ENCODE measurements at places on chromosomes 3 and 15.

DNA sequence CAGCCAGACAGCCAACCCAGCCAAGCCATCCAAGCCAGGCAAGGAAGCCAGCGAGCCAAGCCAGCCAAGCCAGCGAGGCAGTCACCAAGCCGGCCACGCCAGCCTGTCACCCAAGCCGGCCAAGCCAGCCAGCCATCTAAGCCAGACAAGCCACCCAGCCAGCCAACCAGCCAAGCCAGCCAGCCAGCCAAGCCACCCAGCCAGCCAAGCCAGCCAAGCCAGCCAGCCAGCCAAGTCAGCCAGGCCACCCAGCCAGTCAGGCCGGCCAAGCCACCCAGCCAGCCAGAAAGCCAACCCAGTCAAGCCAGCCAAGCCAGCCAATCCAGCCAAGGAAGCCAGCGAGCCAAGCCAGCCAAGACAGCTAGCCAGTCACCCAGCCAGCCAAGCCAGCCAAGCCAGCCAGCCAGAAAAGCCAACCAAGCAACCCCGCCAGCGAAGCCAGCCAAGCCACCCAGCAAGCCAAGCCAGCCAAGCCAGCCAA lies 201.2 kb downstream of the GOLGA6L6 start:
- DNase-seq = no peak

DNA sequence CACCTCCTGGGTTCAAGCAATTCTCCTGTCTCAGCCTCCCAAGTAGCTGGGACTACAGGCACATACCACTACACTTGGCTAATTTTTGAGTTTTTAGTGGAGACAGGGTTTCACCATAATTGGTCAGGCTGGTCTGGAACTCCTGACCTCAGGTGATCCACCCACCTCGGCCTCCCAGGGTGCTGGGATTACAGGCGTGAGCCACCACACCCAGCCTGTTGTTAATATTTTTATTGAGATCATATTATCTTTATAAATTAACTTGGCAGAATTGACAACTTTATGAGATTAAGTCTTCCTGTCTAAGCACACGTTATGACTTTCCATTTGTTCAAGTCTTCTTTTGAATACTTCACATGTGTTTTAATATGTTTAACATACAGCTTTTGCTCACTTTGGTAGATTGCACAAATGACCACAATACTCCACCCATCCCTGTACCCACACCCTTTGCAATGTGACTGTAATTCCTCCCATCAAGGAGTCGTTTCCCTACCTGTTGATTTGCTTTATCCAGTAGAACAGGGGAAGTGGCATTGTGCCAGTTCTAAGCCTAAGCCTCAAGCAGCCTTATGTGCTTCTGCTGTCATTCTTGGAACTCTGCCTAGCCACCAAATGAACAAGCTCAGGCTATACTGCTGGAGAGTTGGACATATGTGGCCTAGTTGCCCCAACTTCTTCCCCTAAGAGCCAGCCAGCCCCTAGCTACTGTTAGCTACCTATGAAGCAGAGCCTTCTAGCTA lies 8.2 kb downstream of the XYLB start:
- no peak for DNase-seq

DNA sequence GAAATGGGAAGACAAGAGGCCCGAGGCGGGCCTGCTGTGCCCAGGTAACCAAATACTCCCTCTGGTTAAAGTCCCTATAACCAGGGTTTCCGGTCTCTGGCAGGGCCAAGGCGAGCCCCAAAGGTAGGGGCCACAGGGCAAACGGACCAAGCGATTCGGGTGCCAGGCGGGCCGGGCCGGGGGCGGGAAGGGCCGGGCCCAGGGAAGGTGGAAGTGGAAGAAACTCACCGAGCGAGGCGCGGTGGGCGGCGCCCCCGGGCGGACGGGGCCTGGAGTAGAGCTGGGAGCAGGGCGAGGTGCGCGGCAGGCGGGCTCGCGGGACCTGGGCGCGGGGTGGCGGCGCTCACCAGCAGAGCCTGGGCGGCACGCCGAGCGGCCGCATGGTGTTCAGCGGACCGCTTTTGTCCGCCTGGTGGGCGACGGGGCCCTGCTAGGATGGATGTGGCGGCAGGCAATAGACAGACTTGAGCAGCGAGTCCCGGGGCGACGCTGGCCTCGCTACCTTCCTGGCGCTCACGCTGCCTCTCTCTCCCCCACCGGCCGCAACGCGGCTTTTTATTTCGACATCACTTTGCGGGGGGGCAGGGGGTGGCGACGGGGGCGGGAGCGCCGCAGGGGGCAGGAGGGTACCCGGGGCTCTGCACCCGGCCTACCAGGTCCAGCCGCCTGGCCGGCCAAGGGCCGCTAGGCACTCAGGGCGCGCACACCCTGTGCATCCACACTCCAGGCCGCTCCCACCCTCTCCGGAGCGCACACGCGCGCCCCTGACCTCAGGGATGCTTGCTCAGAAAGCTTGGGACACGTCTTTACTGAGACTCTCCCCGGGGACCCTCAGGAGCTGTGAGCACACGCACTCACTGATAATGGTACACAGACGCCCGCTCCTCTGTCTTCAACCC lies at the start of gene GATA2:
Gene GATA2, minus strand, starts transcription at position 531 of the 899 bp plus-strand sequence. CDS start 6,170 bp downstream, outside the sequence.
- peak; percentile 28 for DNase-seq

GRCh38 chr3:128572644-128573105 lies 77.9 kb downstream of the RPN1 start:
- DNase-seq = no peak

- DNase-seq = no peak
These were observed 964 bp downstream of the SLC25A20 start for GRCh38 chr3:48897460-48898376.

GRCh38 chr3:176935194-176935888 lies 261.9 kb downstream of the TBL1XR1 start:
- no peak for DNase-seq

DNA sequence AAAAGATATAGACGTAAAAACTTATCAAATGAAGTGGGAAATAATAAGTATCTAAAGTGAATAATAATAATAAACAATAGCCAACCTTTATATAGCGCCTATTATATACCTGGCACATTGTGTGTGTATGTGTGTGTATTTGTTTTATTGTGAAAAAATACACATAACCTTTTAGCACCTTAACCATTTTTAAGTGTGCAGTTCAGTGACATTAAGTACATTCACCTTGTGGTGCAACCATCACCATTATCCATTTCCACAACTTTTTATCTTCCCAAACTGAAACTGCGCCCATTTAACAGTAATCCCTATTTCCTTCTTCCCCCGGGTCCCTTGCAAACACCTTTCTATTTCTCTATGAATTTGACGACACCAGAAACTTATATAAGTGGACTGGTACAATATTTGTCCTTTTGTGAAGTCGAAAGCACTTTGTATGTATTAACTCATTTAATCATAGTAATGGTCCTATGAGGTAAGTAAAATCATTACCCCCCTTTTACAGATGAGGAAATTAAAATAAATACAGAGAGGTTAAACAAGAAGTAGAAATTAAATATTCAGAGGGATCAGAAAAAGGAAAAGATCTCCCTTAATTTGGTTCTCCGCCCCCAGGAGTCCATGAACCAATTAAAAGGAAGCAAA lies 33.5 kb downstream of the GJD2 start:
- DNase-seq = no peak

DNA sequence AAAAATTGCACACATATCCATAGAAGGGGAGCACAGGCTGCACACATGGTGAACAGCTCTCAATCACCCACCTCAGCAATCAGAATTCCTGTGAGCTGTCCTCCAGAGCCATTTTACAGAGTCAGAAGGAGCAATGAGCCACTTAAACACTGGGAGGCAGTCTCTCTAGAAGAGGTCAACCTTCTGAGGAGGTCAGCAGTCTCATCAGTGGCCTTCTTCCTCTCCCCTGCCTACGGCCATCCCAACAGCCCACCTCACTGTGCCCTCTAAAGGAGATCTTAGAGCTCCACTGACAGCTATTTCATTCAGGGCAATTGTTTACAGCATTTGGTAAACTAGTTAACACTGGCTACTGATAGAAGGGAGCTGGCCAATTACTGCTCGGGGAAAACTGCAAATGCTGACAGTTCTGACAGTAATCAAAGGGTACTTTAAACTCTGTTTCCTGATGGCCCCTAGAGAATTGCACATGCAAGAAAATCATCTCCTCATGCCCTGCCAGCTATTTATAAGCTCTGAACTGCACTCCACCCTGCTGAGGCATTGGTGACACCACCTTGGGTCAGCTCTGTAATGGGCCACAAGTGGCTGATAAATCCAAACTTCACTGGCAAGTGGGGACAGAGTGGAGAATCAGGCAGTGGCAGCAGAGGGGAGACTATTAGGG lies 42.1 kb upstream of the TSPAN3 start:
- no peak for DNase-seq

GRCh38 chr15:79872358-79873017 lies 24.3 kb downstream of the MTHFS start:
- DNase-seq = no peak

GRCh38 chr15:69930754-69931153 lies 167.0 kb downstream of the TLE3 start:
- DNase-seq = no peak

- no peak for DNase-seq
These were observed 721.9 kb downstream of the OTOL1 start for GRCh38 chr3:162218479-162218878.

DNA sequence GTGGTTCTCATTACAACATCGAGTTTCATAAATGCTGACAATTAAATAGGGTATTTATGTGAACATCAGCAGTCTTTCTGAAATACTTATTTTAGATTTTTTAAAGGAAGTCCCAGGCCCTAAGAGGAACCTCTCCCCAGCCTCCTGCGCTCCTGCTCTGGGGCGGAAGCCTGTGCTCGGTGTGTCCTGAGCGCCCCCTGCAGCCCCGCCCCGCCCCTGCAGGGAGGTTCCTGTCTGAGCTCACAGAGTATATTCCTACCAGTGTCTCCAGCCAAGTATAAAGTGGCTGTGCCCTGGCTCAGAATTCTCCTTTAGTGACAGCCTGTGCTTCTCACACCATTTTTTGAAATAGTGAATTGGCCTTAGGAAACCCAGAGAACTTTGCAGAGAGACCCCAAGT lies 567.9 kb downstream of the GOLGA6L6 start:
- no peak for DNase-seq

DNA sequence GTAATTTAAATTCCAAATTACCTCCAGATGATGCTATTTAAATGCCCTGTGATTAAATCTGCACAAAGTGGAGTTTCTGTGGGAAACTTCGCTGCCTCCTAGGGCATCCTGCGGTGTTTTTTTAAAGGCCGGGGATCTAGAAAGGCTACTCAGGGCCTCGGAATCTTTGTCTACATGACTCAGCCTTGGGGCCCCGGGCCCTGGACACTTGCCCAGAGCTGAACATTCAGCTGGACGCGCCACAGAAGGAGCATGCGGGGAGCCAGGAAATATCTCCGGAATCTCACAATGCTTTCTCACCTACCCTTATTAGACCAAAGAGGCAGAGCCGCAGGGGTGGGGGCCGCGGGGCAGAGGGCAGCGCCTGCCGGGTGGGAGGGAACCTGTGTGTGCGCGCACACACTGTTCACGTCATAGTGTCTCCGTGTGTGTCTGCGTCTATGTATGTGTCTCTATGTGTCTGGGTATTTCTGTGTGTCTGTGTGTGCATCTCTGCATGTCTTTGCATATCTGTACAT lies 145.5 kb upstream of the TPM1 start:
- no peak for DNase-seq
